ENCODE measurements at places on chromosomes 2 and 18. TPM values are rescaled to one million over a fixed set of nuclear protein-coding genes. Genes with fewer than 3 reads are reported as not detected.

Gene CHRNG
- total RNA-seq, result not detected

Gene CYP26B1
- 0.55 TPM for total RNA-seq

Gene OXER1
- not detected for total RNA-seq

Gene ZAP70
- not detected for total RNA-seq

Gene RETSAT
- 52.1 TPM for total RNA-seq

Gene CLEC4F
- not detected for total RNA-seq
